ENCODE measurements at places on chromosomes 16 and 17. TPM values are rescaled to one million over a fixed set of nuclear protein-coding genes. Genes with fewer than 3 reads are reported as not detected.
A peak's percentile ranks its signal among the peaks of the same experiment; 100 is the strongest.

DNA sequence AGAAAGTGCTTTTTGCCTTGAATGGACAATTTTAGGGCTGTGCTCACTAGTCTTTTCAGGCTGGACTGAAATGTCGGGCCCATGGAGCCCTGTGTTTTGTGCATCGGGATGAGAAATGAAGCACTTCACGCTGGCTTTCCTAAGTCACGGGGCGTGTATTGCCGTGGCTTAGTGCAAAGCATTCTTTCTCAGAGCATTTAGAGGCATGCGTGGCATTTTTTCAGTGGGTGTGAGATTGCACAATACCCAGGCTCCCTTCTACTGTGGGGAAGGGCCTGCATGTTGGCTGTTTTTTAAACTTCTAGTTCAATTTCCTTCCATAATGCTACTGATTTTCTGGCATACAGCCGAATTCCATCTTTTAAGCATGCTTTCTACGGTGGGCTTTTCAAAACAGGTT, 12.6 kb upstream of the POLR3E start:
- no peaks in the 10 kb centered on the region for H3K27me3 ChIP-seq
- H3K27ac ChIP-seq, result no peak overlapping the region
- H3K4me1 ChIP-seq, result no peaks in the 10 kb centered on the region
- H3K36me3 ChIP-seq, result peaks cover 29% of the 10 kb centered on the region
- no peak for DNase-seq

- no peak for DNase-seq
- H3K4me1 ChIP-seq, result no peaks in the 10 kb centered on the region
- no peaks in the 10 kb centered on the region for H3K27me3 ChIP-seq
- H3K4me3 ChIP-seq, result no peak overlapping the region
Measured at GRCh38 chr16:51242296-51242994, 91.4 kb upstream of the SALL1 start.

- no peaks in the 10 kb centered on the region for H3K36me3 ChIP-seq
- peaks cover 2% of the 10 kb centered on the region for H3K27me3 ChIP-seq
- DNase-seq, result no peak
- no peak overlapping the region for H3K27ac ChIP-seq
- peaks cover 7% of the 10 kb centered on the region for H3K4me1 ChIP-seq
Measured at GRCh38 chr17:951325-952132, 28.0 kb downstream of the NXN start.

DNA sequence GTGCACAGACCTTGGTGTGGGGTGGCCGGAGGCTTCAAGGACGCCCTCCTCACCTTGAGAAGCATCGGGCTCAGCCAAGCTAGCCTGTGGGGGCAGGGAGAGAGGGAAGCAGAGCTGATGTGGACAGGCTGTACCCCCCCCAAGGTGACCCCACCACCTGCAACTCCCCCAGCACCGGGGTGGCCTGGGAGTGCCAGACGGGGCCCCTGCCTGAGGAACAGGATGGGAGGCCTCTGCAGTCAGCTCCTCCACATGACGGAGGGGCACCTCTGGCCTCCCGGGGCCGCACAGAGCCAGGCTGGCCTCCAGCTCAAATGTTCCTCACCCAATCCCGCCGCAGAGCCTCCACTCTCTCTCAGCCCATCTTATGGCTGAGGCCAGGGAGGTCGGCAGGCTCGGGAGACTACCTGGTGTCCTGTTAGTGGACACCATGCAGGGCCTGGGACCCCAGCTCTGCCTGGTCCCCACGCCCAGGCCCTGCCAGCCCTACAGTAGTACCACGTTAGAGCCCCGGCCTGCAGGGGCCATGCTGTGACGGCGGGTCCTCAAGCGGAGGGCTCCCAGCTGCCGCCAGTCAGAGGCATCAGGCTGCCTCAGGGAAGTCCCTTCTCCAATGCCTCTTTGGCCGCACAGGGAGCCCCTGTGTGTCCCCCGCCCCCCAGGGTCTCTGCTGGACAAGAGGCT, 19.4 kb upstream of the SLC38A10 start:
- no peaks in the 10 kb centered on the region for H3K36me3 ChIP-seq
- no peak overlapping the region for H3K27ac ChIP-seq
- DNase-seq, result no peak
- no peak overlapping the region for H3K4me3 ChIP-seq
- H3K27me3 ChIP-seq, result no peaks in the 10 kb centered on the region

- H3K36me3 ChIP-seq, result no peaks in the 10 kb centered on the region
- no peak overlapping the region for H3K4me3 ChIP-seq
- no peak for DNase-seq
Measured at GRCh38 chr16:67001726-67002125, 13.3 kb downstream of the CES4A start.

Gene ARSG
- 17.8 TPM for total RNA-seq

GRCh38 chr17:81509207-81509971, 3.2 kb downstream of the ACTG1 start:
- H3K27ac ChIP-seq, result peak overlapping the region; percentile 56
- H3K36me3 ChIP-seq, result peaks cover 37% of the 10 kb centered on the region
- peak; percentile 46 for DNase-seq
- H3K4me3 ChIP-seq, result peak overlapping the region; percentile 46
- H3K27me3 ChIP-seq, result no peaks in the 10 kb centered on the region
- H3K4me1 ChIP-seq, result peaks cover 24% of the 10 kb centered on the region
